Vagina (tissue), 2 donors: ENCODE measurements at places on chromosomes 4 and X.

- no peak for DNase-seq
Measured at GRCh38 chrX:54785901-54786300, 12.2 kb downstream of the ITIH6 start.

GRCh38 chr4:4812145-4812794 is 47.2 kb upstream of the MSX1 start:
- DNase-seq = no peak

- DNase-seq = no peak
Measured at GRCh38 chr4:179352221-179352620, 1910.0 kb upstream of the AGA start.

- DNase-seq = no peak
Measured at GRCh38 chrX:117713411-117713810, 403.2 kb downstream of the KLHL13 start.

DNA sequence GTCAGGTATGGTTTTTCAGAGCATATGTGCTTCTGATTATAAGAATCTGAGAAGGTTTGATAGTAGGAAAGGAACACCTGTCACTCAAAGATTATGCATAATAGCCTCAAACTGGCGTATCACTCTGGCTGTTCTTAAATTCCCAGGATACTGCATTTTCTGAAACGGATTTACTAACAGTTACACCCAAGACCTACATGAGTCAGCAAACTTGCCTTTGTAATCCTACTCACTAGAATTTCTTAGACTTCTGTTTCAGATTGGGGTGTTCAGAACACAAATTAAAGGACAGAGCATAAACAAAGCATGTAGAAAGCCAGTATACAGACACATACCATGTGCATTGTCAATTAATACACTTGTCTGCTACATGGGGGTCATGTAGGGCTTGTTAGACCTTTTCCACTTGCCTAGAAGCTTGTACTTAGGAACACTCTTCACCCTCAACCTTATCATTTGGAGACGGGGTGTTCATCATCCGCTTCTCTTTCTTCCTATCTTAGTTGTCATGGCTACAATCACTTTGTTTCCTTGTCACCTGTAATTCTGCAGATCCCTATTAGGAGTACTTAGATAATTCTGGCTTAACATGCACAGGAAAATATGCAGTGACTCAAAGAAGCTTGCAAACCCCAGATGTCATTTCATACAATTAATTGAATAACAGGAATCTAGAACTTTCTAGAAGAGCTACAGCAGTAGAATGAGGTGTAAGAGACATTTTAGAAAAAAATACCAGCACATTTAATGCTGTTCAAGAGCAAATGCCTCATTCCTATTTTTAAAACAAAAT is 593.0 kb upstream of the TENM3 start:
- no peak for DNase-seq
